ENCODE measurements at places on chromosomes 11 and 22.

DNA sequence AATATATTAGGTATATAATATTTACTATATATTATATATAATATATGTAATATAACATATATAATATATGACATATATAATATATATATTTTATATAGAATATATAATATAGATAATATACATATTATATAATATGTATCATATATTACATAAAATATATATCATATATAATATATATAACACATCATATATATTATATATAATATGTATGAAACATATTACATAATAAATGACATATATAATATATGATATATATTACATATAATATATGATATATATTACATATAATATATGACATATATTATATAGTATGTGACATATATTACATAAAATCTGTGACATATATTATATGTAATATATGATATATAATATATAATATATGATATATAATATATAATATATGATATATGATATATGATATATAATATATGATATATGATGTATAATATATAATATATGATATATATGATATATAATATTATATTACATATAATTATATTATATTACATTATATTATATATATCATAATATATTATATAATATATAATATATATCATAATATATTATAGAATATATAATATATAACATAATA lies 119.5 kb upstream of the RIMBP3 start:
- no peaks in the 10 kb centered on the region for H3K27me3 ChIP-seq
- H3K4me3 ChIP-seq, result no peak overlapping the region
- no peaks in the 10 kb centered on the region for H3K4me1 ChIP-seq
- H3K36me3 ChIP-seq, result no peaks in the 10 kb centered on the region
- no peak overlapping the region for H3K27ac ChIP-seq

- H3K4me3 ChIP-seq, result no peak overlapping the region
- no peaks in the 10 kb centered on the region for H3K36me3 ChIP-seq
- peaks cover 9% of the 10 kb centered on the region for H3K27me3 ChIP-seq
Observed at GRCh38 chr11:69864686-69865661, 45.8 kb upstream of the FGF3 start.

GRCh38 chr11:2794046-2794967 lies 91.3 kb downstream of the CDKN1C start:
- H3K4me1 ChIP-seq, result no peaks in the 10 kb centered on the region
- no peak overlapping the region for H3K4me3 ChIP-seq
- no peaks in the 10 kb centered on the region for H3K36me3 ChIP-seq
- no peaks in the 10 kb centered on the region for H3K27me3 ChIP-seq

DNA sequence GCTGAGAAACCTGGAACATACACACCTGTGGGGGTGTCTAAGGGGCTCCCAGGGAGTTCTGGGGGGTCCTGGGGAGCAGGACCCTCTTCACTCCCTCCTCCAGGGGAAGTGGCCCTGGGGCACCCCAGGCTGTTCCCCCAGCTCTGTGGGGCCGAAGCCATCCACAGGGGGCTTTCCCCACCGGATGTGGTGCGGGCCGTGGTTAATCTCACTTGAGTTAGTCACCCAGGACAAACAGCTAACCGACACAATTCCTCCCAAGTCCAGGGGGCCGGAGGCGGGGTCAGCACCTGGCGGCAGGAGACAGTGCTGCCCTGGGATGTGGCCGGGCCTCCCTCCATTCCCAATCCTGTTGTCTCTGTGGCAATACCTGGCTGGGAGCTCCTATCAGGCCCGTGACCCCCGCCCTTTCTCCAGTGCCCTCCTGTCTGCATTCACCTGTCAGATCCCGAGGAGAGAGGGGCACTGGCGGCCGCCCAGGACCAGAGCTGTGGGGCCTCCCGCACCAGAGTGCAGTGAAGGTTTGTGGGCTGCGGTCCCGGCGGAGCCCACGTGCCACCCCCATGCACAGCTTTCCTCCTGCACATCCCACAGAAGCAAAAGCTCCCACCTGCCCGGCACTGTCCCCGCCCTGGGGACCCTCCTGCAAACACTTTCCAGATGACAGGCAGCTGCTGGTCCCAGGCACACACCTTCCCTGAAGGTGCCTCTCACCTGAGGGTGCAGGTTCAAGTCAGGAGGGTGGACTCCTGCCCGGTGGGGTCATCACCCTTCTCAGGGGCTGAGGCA lies 5.2 kb upstream of the MUC5AC start:
- peak; percentile 4 for DNase-seq
- no peak overlapping the region for H3K4me3 ChIP-seq
- H3K27ac ChIP-seq, result no peak overlapping the region

GRCh38 chr11:14372011-14372410 lies 13.0 kb upstream of the RRAS2 start:
- H3K36me3 ChIP-seq, result no peaks in the 10 kb centered on the region
- H3K27me3 ChIP-seq, result no peaks in the 10 kb centered on the region
- peaks cover 18% of the 10 kb centered on the region for H3K4me1 ChIP-seq
- no peak for DNase-seq

GRCh38 chr22:50293441-50294318 lies 13.8 kb downstream of the PLXNB2 start:
- H3K4me1 ChIP-seq, result peaks cover 44% of the 10 kb centered on the region
- H3K27ac ChIP-seq, result no peak overlapping the region
- no peaks in the 10 kb centered on the region for H3K36me3 ChIP-seq
- no peaks in the 10 kb centered on the region for H3K27me3 ChIP-seq
- peak; percentile 73 for DNase-seq
